ENCODE measurements at places on chromosomes 16 and 17. TPM values are rescaled to one million over a fixed set of nuclear protein-coding genes. Genes with fewer than 3 reads are reported as not detected.

Gene AOC2
- 2.6 TPM for polyA plus RNA-seq

Gene AXIN1
- 39.0 TPM for polyA plus RNA-seq

Gene TNP2
- polyA plus RNA-seq: not detected

Gene MRTFB
- polyA plus RNA-seq: 8.7 TPM

Gene CASKIN1
- polyA plus RNA-seq: not detected

Gene NME2
- 184 TPM for polyA plus RNA-seq

Gene RHBDF1
- 0.42 TPM for polyA plus RNA-seq

Gene PPM1E
- polyA plus RNA-seq: not detected

Gene MYO1D
- 5.4 TPM for polyA plus RNA-seq

Gene TP53TG3
- polyA plus RNA-seq: not detected

Gene ARMC7
- polyA plus RNA-seq: 9.2 TPM

Gene CYTH1
- 255 TPM for polyA plus RNA-seq

Gene KRTAP4-4
- polyA plus RNA-seq: not detected

Gene C17orf78
- polyA plus RNA-seq: not detected

Gene CCL2
- polyA plus RNA-seq: not detected

Gene RAMP2
- not detected for polyA plus RNA-seq

Gene TBC1D3
- polyA plus RNA-seq: not detected

Gene NPB
- polyA plus RNA-seq: not detected

Gene TBC1D3B
- polyA plus RNA-seq: 3.2 TPM

Gene MIF4GD
- polyA plus RNA-seq: 87.4 TPM

Gene SDK2
- 3.2 TPM for polyA plus RNA-seq

Gene EVPLL
- polyA plus RNA-seq: 0.06 TPM

Gene OR2C1
- 0.52 TPM for polyA plus RNA-seq

Gene ADAD2
- 0.06 TPM for polyA plus RNA-seq

Gene CCL23
- polyA plus RNA-seq: not detected

Gene OTOP2
- polyA plus RNA-seq: not detected

Gene ARHGAP44
- polyA plus RNA-seq: 0.78 TPM

Gene KCNH6
- polyA plus RNA-seq: not detected

Gene PARD6A
- 15.9 TPM for polyA plus RNA-seq

Gene ERN1
- polyA plus RNA-seq: 7.0 TPM

Gene ABCC3
- polyA plus RNA-seq: 0.37 TPM

Gene NUBP1
- polyA plus RNA-seq: 47.3 TPM

Gene NACA2
- not detected for polyA plus RNA-seq

Gene PIRT
- not detected for polyA plus RNA-seq

Gene NRN1L
- polyA plus RNA-seq: 4.2 TPM

Gene SEZ6L2
- polyA plus RNA-seq: not detected

Gene DNAI2
- not detected for polyA plus RNA-seq

Gene CETP
- 0.18 TPM for polyA plus RNA-seq

Gene SPN
- 1.9 TPM for polyA plus RNA-seq

Gene C17orf113
- polyA plus RNA-seq: 0.66 TPM

Gene CEMP1
- 0.91 TPM for polyA plus RNA-seq

Gene NKD1
- polyA plus RNA-seq: 0.14 TPM

Gene PRRT2
- polyA plus RNA-seq: 0.71 TPM

Gene LRRC37A
- 2.7 TPM for polyA plus RNA-seq

Gene SLC5A11
- 0.84 TPM for polyA plus RNA-seq

Gene HOXB7
- not detected for polyA plus RNA-seq

Measured in B cell (primary cell).